Left renal cortex interstitium (tissue), 4 donors: ENCODE measurements at places on chromosomes 13 and 19.

GRCh38 chr13:111470933-111471332 lies 150.5 kb downstream of the TEX29 start:
- no peak for DNase-seq

GRCh38 chr13:45787346-45787745 lies 64.2 kb downstream of the SIAH3 start:
- DNase-seq = no peak

GRCh38 chr13:36696410-36697010 lies 22.7 kb downstream of the SERTM1 start:
- DNase-seq = no peak

DNA sequence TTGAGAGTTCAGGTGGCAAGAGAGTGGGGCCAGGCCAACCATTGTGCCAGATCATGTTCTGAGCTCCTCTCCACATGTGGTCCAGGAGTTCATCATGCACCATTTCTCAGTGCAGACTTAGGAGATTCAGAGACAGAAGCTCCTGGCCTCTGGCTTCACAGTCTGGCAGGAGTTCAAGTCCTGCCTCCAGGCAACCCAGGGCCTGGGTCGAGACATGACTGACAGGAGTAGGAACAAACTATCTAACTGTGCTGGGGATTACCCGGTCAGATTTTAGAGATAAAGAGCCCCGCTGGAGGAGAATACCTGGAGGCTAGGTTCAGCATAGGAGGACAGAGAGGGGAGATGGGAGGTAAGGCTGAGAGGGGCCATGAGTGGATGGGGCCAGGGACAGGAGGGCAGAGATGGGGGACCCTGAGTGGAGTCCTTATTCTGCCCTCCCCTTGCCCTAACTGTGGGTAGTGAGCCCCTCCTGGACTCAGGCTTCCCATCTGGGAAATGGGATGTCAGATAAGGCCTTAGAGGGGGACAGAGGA lies 906 bp upstream of the CYP4F11 start:
- no peak for DNase-seq
